ENCODE measurements at places on chromosomes 3 and 15. TPM values are rescaled to one million over a fixed set of nuclear protein-coding genes. Genes with fewer than 3 reads are reported as not detected.

MAP6D1 gene
- 7.1 TPM for total RNA-seq

CADPS gene
- total RNA-seq, result 5.4 TPM

GOLGA8G gene
- total RNA-seq, result not detected

PCOLCE2 gene
- 6.8 TPM for total RNA-seq

- DNase-seq, result no peak
These were observed 181.7 kb upstream of the ANKRD28 start for GRCh38 chr3:15979495-15979894.

DNA sequence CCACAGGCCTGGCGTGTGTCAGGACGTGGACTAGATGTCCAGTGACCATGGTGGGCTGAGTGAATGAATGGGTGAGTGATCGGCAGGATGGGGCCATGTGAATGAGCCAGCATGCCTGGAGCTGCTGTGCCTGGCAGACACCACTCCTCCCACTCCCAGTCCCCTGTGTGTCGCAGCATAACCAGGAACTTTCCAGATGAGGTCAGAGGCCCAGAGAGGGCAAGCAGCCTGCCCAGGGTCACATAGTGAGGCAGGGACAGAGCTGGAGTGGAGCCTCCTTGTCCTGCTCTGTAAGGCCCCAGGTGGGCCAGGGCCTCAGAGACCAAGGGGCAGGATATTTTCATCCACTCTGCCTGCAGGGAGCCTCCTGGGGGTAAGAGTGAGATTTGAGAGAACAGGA lies 6.4 kb downstream of the IQSEC1 start:
- no peak for DNase-seq

- no peak for DNase-seq
These were observed 249.9 kb downstream of the ROBO1 start for GRCh38 chr3:79517766-79518413.

- DNase-seq, result no peak
These were observed 734.2 kb downstream of the NAALADL2 start for GRCh38 chr3:175593331-175593730.

DNA sequence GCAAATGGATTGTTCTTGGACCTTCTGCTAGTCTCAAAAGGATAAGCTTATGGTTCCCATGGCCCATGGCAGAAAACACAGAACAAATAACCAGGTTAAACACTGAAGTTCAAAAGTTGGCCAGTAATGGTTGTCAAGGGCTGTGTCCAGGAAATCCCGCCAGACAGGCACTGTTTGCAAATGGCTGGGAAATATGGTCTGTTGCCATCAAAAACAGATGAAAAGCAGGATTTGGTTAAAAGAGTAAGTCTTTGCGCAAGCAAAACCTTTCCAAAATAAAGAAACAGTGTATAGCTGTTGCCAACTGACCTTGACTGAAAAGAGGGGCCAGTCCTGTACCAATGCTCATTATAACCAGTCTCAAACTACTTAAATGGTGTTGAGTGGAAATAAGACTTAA lies 58.6 kb downstream of the WWTR1 start:
- no peak for DNase-seq
